ENCODE measurements at places on chromosomes 6 and 20.

GRCh38 chr20:49185071-49185761, 2.9 kb downstream of the STAU1 start:
- DNase-seq: no peak

- DNase-seq: no peak
Measured at GRCh38 chr6:25748049-25748448, 6.5 kb upstream of the SLC17A4 start.

DNA sequence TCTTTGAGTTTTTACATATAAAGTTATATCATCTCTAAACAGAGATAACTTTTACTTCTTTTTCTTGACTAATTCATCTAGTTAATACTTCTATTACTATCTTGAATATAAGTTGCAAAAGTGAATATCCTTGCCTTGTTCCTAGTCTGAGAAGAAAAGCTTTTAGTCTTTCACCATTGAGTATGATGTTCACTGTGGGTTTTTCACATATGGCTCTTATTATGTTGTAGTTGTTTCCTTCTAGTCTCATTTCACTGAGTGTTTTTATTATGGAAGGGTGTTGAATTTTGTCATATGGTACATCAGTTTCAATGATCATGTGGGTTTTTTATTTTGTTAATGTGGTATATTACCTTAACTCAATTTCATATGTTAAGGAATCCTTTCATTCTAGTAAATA, 488.3 kb downstream of the COL12A1 start:
- DNase-seq: no peak

- DNase-seq: no peak
Measured at GRCh38 chr6:82870582-82871172, 195.0 kb downstream of the UBE3D start.

DNA sequence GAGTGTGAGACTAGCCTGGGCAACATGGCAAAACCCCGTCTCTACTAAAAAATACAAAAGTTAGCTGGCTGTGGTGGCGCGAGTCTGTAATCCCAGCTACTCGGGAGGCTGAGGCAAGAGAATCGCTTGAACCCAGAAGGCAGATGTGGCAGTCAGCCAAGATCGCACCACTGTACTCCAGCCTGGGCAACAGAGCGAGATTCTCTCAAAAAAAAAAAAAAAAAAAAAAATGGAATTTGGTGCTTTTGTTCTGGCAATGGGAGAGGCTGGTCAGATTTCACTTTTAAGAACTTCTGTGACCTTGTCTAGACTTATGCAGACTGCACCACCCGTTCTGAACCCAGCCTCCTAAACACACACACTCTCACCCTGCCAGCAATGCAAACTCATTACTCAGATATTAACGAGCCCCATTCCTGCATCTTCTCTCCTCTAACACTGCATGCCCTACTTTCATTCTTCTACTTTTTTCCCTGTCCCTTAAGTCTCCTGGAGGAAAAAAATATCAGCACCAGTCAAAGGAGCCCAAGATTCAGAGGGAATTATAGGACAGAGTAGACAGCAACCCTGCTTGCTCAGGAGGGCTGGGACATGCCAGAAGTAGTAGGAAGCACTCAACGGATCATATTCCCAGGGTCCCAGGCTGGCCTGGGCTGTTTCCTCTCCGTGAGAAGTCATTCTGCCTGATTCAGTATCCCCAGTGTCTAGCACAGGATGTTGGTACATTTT, 4.4 kb downstream of the MOCS1 start:
- no peak for DNase-seq

DNA sequence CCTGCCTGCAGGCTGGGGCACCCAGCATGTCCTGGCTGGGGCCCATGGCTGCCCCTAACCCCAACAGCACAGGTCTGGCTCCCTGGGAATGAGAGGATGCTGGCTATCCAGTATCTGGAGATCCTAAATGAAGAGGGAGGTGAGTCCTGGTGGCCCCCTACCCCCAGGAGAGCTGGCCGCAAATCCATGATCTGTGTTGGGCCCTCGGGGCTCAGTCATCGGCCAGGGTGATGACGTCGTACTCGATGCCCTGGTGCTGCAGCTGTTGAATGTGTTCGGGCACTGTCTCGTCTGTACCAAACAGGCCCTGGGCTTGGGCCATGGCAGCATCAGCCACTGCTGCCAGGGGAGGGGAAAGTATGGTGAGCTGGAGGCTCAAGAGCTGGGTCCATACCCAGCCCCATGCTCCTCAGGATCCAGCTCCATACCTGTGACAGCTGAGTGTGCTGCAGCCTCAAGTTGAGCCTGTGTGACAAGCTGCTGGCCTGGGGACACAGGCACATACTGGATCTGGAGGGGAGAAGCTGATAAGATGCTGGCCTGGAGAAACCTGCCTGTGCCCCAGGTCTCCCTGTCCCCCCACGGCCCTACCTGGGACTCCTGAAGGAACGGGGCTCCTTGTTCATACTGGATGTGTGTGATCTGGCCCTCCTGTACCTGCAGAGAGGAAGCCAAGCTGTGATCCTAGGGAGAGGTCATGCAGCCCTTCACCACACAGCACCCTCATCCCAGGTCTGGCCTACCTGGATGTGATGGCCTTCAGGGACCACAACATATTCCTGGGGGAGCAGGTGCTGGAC, 14.5 kb downstream of the PCIF1 start:
- DNase-seq: no peak

DNA sequence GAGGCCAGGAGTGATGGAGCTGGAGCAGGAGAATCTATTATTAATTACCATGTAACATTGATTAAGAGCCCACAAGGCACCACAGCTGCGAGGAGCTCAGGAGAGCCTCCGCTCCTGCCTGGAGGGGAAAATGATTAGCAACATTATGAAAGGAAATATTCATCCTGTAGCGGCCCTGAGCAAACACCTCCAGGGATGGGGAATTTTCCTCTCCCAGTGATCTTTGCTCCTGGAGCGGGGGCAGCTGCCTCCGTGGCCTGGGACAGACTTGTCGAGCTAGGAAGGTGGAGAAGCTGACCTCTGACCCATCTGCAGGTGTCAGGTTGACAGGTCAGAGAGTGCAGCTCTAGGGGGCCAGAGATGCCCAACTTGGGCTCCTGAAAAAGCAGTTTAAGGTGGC, 40.1 kb upstream of the SIRPA start:
- no peak for DNase-seq

DNA sequence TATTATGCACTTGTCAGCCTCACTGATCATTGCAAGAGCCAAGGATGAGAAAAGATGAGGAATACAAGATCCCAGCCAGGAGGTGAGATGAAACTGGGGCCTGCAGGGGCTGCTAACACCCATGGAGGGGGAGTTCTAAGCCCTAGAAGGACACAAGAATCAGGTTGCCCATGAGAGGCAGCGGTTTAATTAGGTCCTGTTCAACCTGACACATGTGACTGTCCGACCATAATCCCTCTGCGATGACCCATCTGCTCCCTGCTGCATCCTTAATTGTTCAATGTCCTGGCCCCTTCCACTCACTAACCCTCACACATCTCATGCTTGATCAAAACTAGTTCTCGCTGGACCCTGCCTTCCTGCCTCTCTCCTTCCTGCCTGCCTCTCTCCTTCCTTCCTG, 52.2 kb upstream of the NNAT start:
- no peak for DNase-seq

- no peak for DNase-seq
Measured at GRCh38 chr6:130794010-130794697, 33.1 kb upstream of the SMLR1 start.

DNA sequence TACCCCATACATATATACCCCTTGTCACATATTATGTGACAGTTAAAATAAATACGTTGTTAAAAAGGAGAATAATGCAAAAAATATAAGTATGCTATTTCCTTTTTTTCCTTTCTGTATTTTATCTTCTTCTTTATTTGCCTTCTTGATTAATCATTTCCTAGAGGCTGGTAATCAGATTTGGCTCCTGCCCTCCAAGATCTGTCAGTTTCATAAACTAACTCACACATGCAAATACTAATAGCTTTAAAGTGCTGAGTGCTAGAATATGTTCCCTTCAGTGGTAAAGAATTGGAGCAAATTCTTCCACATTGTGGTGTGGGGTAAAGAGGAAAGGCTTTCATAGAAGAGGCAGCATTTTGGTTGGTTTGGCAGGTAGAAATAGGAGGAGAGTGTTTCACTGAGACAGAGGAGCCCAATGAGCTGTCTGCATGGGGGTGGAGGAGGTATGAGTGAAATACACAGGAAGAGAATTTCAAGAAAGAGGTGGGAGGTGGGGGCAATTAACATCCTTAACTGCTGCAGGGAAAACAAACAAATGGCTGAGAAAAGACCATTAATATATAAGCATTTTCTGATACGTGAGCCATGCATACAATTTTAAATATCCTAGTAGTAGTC, 523.9 kb downstream of the BMP2 start:
- no peak for DNase-seq

GRCh38 chr20:58179432-58180099, 48.9 kb downstream of the ANKRD60 start:
- DNase-seq: peak; percentile 39

GRCh38 chr20:2224368-2224639, 71.5 kb upstream of the TGM3 start:
- DNase-seq: no peak

GRCh38 chr6:151293688-151294016, 53.9 kb downstream of the AKAP12 start:
- DNase-seq: no peak

GRCh38 chr20:33658510-33658909, 3.6 kb upstream of the C20orf144 start:
- DNase-seq: no peak

DNA sequence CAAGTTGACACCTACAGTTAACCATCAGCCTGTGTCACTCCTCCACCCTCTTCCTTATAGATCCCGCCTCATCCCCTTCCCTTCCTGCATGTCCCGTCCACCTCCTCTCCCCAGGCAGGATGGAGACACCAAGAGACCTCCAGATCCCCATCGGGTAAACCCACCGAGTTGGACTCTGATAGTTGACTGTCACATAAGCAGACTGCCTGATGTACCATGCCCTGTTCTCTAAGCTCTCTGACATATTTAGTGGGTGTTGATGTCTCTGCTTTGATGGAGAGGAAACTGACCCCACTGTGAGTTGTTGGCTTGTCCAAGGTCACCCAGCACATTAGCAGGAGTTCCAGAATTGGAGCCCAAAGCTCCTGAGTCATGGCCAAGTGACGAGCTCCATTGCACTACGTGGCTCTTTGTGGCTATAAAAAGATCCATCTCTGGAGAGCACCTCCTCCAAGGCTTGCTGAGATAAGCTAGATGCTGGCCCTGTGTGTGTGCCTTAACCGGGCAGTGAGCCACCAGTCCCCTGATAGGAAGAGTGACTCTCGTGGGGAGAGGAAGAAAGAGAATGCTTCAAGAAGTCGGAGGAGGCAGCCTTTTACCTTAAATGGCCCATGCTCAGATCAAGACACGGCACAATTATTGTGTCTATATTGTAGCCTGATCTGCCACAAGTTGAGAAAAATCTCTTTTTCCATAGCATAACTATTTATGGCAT, 236.0 kb upstream of the ECI2 start:
- DNase-seq: no peak

- no peak for DNase-seq
Measured at GRCh38 chr6:34017106-34017805, 128.6 kb downstream of the GRM4 start.

- DNase-seq: no peak
Measured at GRCh38 chr20:25548613-25549086, 36.7 kb downstream of the NINL start.

DNA sequence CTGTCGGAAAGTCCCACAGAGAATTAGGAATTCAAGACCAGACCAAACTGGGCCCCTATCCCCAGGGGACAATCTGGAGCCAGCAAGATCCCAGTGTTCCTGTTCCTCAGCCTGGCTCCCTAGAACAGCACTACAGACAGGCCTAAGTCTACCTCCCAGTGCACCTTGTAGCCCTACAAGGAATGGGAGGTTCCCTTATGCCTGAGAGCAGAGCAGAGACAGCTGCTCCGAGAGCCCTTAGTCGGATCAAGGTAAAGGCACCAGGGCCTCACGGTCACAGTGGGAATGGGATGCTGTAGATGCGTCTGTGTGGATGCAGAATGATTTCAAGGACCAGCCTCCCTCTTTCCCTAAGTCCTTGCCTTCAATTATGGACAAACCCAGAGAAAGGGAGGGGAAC, 204.5 kb upstream of the STXBP5 start:
- no peak for DNase-seq

DNA sequence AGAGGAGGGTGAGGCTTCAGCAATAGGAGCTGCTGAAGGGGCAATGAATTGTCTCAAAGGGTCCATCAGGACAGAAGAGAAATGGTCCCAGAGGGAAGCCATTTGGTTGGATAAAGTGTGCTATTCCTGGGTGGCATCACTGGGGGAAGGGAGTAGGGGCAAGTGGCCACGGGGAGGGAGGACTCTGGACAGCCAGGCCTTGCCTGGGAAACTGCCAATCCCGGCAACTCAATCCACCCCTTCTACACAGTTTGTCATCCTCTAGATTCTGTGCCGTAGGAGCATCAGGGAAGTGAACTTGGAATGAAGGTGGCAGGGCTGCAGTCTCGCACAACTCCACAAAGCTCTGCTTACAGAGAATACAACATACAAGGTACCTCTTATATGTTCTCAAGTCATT, 59.5 kb upstream of the RIPOR2 start:
- no peak for DNase-seq

- DNase-seq: no peak
Measured at GRCh38 chr6:43669922-43670622, 17.5 kb downstream of the MRPS18A start.

DNA sequence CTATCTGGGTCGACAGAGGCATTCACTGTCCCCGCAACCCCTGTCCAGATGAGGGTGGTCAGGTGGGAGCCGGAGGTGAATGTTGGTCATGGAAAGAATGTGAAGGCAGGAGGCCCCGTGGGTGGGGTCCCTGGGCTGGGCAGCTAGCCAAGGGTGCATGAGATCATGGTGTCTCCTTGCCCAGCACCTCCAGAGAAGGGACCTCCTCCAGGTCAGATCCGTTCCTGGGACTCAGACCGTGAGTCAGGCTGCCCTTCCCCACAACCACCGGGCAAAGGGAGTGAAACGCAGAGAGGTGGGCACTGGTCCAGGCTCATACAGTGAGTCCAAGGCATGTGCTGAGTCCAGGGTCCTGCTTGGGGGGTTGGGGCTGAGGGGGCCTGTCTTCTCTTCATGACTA, 3.5 kb downstream of the FOXS1 start:
- DNase-seq: no peak

GRCh38 chr20:39874049-39874893, 814.8 kb downstream of the MAFB start:
- DNase-seq: no peak

DNA sequence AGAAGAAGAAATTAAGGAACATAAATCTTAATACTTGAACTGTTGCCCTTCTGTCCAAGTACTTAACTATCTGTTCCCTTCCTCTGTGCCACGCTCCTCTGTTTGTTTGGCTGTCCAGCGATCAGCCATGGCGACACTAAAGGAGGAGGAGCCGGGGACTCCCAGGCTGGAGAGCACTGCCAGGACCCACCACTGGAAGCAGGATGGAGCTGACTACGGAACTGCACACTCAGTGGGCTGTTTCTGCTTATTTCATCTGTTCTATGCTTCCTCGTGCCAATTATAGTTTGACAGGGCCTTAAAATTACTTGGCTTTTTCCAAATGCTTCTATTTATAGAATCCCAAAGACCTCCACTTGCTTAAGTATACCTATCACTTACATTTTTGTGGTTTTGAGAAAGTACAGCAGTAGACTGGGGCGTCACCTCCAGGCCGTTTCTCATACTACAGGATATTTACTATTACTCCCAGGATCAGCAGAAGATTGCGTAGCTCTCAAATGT, 17.1 kb downstream of the IRF4 start:
- DNase-seq: no peak

Measured in D721Med (cell line).